ENCODE measurements at places on chromosomes 3 and 15.

- no peak for DNase-seq
Measured at GRCh38 chr3:170189398-170190256, 8.1 kb upstream of the PHC3 start.

DNA sequence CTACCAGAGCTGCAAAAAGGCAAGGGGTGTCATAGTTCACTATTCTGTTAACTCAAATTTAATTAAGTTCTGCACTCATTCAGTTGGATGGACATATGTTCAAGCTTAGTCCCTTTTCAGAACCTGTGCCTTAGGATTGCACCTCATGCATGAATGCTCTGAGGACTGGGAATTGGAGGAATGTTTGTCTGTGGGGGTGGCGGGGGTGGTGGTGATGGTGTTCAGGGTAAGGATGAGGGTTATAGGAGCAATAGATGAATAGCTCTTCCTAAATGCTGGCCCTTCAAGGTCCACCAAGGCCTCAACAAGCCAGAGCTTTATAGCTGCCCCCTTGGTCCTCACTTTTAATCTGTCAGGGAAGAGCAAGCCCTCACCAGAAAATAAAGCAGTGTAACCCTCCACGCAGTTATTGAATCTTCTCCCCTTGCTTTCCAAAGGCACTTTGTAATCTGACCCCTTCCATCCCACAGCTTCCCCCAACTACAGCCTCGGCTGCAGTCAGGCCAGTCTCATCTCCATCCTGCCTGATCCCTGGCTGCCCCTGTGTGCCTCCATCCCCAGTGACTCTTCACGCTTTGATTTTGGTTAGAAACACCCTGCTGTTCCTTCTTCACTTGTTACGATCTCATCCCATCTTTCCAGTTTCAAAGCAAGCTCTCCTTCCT is 221.6 kb upstream of the LMCD1 start:
- DNase-seq, result no peak

- DNase-seq, result no peak
Measured at GRCh38 chr3:183244981-183245476, 8.0 kb upstream of the B3GNT5 start.

DNA sequence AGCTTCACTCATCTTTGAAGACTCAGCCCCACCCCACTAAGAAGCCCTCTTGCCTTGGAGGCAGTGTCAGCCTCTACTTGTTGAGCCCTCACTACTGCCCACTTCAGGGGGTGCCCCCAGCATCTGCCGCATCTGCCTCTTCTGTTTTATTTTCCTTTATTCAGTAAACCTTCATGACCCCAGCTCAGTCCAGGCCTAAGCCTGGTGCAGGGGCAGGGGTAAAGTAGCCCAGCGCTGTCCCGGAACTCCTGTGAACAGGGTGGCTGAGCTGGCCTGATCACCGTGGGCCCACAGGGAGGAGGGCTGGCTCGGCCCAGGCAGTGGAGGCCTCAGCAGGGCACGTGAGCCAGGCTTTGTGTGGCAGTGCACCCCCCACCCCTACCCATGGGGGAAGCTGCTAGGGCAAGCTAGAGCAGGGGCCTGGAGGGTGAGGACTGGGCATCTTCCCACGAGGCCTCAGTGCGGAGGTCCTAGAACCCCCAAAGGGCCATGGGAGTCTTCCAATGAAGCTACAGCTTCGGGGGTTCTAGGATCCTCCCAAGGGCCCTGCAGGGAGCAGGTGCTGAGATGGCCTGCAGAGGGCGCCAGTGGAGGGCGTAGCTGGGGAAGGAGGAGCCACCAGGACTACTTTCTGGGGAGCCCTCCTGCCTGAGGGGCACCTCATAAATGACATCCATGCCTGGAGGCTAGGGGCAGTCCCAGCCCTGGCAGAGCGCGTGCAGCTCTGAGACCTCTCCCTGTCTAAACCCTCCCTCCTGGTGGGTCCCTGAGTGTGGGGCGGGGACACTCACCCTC is 36.0 kb downstream of the TSPAN3 start:
- no peak for DNase-seq

GRCh38 chr3:181724192-181724965 is 12.7 kb downstream of the SOX2 start:
- DNase-seq, result no peak

DNA sequence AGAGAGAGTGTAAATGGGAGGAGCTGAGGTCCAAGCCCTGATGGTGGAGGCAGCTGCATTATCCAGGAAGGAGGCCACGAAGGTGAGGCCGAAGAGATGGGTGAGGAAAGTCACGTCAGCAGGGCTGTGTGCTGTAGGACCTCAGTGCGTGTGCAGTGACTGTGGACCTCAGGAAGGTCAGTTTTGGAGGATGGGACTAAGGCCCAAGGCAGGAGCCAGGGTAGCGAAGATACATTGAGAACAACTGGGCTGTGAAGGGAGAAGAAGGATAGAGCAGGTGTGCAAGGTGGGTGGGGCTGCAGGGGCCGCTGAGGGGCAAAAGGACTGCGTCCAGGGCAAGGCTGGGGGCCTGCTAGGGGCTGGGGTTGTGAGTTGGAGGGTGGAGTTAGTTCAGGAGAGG is 4.9 kb downstream of the KLHL40 start:
- DNase-seq, result no peak

All from NCI-H446 treated with DMSO at 0.1 percent for 48 hours (cell line).